Activated CD8-positive, alpha-beta memory T cell treated with anti-CD3 and anti-CD28 coated beads for 1 hour (primary cell): ENCODE measurements at places on chromosomes 11 and 22.
A peak's percentile ranks its signal among the peaks of the same experiment; 100 is the strongest.

DNA sequence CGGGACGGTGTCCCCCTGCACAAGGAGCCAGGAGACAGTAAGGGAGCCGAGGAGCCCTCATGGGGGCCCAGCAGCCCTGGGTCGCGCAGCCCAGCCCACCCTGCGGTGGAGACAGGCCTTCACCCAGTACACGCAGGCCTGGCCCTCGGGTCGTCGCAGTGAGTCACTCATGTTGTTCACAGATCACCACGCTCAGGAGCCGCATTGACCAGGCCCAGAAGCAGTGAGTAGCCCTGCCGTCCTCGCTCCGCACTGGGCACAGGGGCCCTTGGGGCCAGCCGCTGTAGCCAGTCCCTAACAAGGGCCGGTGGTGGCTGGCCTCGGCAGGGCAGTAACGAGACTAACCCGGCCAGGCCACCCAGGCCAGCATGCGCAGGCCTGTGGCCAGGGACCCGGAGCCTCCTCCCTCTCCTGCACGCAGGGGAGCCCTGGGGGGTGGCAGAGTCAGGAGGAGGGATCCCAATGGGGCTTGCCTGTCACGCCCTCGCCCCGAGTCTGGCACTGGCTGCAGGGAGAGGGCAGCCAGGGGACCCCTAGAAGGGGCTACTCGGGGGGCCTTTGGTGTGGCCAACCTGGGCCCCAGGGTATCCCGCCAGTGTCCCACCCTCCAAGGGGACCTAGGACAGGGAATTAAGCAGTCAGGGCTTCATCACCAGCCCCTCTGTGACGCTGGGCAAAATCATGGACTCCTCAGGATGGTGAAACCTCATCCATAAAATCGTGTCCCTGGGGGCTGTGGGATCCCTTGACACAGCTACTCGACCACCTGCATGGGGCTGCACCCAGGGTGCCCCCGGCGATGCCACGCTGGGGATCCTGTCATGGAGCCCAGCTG, 10.1 kb upstream of the MRPL23 start:
- no peak for DNase-seq

DNA sequence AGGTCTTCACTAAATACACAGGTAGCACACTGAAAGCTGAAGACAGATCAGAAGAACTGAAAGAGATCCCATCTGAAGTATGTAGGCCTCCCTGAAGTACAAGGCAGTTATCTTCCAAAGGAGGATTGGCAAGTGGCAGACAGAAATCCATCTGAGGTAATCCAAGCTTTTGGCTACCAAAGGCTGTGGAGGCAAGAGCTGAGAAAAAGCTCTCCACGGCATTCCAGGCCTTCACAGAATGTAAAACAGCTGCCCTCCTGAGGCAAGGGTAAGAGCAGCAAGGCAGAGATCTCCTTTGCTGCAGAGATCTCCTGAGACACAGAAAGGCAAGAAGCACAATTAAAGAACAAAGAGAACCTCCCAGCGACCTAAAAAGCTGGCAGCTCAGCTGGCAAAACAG, 19.1 kb downstream of the PIK3C2A start:
- DNase-seq = no peak

DNA sequence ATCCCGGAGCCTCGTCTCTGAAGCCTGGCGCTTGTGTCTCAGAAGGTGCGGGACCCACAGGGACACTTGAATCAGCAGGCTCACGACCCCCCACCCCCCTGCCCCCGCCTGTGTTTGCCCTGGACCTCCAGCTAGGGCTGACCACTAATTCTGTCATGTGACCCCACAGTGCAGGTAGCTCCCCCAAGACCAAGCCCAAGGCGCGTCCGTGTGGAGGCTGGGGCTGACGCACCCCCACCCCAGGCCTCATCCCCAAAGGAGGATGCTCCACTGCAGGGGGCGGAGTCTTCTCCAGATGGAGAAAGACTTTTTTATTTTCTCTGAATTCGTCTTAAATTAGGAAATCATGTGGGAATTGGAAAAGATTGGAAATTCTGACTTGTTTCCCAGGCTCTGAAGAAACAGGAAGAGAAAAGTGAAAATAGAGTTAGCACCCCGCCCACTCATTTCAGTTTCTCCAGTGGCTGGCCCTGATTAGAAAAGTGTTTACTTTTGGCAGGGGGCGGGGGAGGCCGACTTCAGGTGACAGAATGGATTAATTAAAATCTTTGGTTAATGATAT, 1.0 kb upstream of the RELA start:
- no peak for DNase-seq

GRCh38 chr11:117229931-117230285, 2.0 kb downstream of the PCSK7 start:
- no peak for DNase-seq

- no peak for DNase-seq
Observed at GRCh38 chr11:41281131-41281742, 178.2 kb downstream of the LRRC4C start.

DNA sequence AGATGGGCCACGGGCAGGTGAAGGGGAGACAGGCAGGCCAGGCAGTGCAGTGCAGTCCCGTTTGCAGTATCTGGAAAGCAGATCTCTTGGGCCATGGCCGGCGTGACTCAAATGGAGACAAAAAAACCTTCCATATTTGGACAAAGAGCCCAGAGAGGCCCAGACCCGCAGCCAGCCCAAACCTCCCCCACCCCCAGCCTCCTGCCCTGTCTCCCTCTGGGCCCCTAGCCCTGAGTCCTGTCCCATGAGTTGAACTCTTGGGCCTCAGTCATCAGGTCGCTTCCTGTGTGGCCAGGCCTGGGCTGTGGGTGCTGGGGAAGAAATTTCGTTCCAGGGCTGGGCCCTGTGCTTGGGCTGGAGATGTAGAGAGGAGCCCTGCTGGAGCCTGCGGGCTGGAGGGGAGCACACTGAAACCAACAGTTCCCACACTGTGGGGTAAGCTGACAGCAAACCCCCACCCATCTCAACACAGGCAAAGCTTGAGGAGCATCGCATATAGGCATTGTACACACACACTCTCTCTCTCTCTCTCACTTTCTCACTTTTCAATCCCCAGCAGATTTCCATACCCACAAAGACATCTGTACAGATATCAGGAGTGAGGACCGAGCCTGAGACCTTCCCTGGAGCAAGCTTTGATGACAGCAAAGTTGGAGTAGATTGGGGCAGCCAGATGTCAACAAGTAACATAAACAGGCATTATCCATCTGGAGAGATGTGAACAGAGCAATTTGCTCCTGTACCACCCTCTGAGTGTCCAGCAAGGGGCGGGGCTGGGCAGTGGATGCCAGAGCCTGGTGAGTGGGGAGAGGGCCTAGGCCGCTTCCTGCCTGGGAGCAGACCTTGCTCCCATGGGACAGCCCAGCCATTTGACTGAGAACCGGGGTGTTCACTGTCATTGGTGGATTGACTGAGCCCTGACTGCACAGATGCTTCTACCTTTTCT, 17.2 kb downstream of the ARHGEF17 start:
- no peak for DNase-seq

- DNase-seq = no peak
Observed at GRCh38 chr11:127105593-127106541, 105.3 kb upstream of the KIRREL3 start.

GRCh38 chr11:93169950-93170561, 27.7 kb downstream of the SLC36A4 start:
- DNase-seq = no peak

DNA sequence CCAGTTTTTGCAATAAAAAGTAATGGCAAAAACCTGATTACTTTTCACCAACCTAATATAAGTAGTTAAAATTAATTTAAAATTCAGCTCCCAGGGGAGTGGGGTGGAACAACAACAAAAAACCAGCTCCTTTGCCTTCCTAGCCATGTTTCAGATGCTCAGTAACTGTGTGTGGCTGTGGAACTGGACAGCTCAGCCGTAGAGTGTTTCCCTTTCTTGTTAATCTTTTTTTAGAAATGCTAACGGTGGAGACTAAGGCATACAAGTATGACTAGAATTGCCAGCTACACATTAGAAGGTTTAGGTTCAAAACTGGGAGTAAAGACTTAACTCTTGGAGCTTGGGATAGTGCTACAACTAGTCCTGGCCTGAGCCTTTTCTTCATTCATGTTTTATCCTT, 45.0 kb downstream of the PPP6R3 start:
- DNase-seq = no peak

GRCh38 chr22:32511274-32511673, 36.7 kb downstream of the FBXO7 start:
- DNase-seq = no peak

DNA sequence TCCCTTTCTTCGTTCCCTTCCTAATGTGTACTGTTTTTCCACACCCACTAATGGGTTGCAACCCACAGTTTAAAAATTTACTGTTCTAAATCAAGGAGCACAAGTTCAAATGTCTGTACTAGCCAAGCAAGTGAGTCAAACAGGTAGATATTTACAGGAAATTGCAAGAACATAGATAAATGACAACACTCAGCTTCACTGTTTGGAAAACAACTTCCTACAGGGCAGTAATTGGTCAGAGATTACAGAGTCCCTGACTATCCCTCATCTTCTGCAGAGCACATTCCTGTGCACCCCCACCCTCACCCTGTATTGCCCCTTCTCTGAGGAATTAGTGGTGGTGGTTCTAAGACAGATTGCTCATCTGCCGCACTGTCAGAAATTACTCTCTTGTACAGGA, 1.9 kb downstream of the SERPING1 start:
- DNase-seq = no peak

DNA sequence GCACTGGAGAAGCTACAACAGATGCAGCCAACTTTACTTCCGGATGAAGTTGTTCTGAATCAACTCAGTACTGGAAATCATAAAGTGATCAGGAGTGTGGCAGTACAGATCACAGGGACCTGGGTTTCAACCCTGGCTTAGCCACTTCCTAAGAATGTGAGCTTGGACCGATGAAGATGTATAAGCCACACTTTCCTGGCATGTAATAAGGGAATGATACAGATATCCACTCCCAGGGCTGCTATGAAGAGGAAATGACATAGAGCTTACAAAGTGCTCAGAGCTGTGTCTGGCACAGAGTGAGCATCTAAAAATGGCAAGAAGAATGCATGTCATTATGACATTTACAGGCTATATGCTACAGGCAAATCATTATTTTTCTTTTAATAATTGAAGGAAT, 378.7 kb downstream of the NTM start:
- no peak for DNase-seq

GRCh38 chr11:27319072-27319471, 43.9 kb downstream of the CCDC34 start:
- no peak for DNase-seq

GRCh38 chr11:38153985-38154384, 1555.9 kb upstream of the RAG2 start:
- DNase-seq = no peak

GRCh38 chr11:47552056-47552565, 821 bp downstream of the CELF1 start:
- DNase-seq = no peak

- no peak for DNase-seq
Observed at GRCh38 chr22:35328472-35328885, 28.8 kb downstream of the TOM1 start.

- no peak for DNase-seq
Observed at GRCh38 chr22:37233751-37234631, 10.1 kb downstream of the RAC2 start.

GRCh38 chr11:79471071-79471844, 30.4 kb upstream of the TENM4 start:
- no peak for DNase-seq

DNA sequence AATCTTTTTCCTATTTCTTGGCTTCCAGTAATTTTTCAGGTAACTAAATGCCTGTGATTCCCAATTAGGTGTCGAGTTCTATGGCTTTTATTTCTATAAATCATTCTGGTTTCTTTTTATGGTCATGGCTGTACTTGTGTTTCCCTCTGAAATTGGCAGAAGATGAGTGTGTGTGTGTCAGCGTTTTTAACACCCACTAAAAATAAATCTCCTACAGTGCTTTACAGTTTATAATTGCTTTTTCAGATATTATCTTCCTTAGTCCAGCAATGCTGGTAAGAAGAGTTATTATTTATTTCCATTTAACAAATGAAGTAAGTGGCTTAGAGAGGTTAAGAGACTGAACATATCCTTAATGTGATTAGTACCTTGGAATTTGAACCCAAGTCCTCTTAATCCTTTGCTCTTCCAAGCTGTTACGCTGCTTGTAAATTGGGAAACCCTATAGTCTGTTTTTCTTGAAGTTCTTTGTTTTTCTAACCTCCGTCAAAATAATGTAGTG, 125.2 kb downstream of the TEAD1 start:
- no peak for DNase-seq

GRCh38 chr11:82867495-82868082, 32.6 kb downstream of the PRCP start:
- peak; percentile 61 for DNase-seq

- no peak for DNase-seq
Observed at GRCh38 chr22:50399751-50400331, 56.7 kb downstream of the PPP6R2 start.

DNA sequence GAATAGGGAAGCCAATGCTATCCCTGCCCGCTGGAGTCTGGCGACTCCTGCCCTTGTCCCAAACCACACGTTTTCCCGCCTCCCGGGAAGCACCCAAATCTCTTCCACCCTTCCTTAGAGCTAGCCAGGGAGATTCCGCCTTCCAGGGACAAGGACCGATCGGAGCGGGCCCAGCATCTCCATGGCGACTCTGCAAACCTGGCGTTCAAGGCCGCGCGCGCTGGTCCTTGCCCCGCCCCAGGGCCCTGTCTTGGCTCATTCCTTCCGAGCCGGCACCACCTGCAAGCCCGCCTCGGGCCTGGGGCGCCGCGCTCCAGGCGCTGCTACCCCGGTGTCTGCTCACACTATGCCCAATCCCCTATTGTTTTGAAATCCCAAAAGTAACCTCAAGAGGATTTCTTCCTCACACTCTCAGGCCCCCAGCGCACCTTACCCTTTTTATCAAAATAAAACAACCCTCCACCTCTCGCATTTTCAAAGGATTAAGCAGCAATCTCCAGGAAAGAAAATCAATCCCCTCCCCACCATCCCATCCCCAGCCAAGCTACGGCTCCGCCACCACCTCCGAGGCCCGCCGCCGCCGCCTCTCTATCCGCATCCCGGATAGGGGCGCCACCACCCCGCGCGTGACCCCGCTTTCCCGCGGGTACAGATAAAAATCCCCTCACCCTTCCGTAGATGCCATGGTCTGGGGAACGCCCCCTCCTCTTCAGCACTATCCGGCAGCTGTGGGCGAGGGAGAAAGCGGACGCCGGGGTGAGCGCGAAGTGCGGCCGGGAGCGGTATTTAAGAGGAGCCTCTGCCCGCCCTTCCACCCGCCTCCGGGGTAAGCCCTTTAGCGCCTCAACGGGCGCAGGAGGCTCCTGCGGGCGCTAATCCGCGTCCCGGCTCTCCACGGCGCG, 825 bp downstream of the SLC1A2 start:
- no peak for DNase-seq

- no peak for DNase-seq
Observed at GRCh38 chr11:104999721-105000120, 23.2 kb downstream of the CASP5 start.

GRCh38 chr11:5564259-5565019, 16.1 kb upstream of the OR52H1 start:
- DNase-seq = no peak

- no peak for DNase-seq
Observed at GRCh38 chr22:24834845-24835570, 29.0 kb downstream of the SGSM1 start.

DNA sequence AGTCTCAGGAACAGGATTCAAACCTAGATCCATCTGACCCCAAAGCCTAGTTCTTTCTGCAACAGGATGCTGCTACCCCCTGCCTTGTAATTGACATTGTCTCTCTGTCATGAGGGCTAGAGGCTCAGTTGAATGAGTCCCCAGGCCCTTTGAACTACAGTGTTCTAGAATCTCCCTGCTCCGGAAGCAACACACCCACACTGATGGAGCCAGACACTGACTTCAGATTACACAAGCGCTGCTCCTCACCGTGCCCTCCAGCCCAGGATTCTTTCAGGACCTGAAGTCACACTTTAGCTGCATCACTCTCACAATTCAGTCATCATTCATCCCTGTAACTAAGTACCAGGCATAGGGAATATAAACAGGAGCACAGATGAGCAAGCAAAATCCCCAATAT, 69.6 kb downstream of the RAB30 start:
- no peak for DNase-seq
